ENCODE measurements at places on chromosomes 5 and 9. TPM values are rescaled to one million over a fixed set of nuclear protein-coding genes. Genes with fewer than 3 reads are reported as not detected.

Gene EIF4EBP3
- 1.3 TPM for total RNA-seq

DNA sequence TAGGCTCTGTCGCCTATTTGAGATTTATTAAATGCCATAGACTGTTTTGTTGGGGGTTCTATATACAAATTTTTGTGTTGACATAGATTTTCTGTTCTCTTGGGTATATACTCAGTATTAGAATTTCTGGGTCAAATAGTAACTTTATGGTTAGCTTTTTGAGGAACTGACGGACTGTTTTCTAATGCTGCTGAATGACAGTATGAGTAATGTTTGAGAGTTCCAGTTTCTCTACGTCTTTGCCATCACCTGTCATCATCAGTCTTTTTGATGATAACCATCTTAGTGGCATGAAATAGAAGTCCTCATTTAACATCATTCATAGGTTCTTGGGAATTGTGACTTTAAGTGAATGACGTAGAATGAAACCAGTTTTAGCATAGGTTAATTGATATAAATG lies 60.1 kb downstream of the CCDC171 start:
- no peak for DNase-seq

GRCh38 chr5:36724467-36725332 lies 118.3 kb downstream of the SLC1A3 start:
- no peak for DNase-seq

DNA sequence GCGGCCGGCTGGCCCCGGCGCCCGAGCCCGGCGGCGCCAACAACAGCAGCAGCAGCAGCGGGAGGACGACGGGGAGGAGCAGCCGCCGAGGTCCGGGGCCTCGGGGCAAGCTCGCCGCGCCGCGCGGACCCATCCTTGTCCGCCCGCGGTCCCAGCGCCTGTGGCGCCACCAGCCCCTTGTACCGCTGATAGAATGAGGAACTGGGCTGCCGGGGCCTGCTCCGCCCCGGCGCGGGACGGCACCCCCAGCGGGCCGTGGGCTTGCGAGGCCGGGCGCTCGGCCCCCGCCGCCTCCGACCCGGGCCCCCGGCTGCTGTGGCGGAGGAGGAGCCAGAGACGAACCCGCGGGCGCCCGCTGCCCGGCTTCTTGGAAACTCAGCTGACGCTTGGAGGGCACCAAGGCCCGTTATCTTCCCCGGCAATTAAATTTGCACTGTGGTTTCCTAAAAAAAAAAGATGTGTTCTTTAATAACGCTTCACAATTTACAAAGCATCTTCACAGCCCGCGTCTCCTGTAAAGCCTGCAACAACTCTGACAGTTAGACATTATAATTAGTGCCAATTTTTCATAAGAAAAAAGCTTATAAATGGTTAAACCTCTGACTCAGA lies at the start of gene ARSB:
TSS of gene ARSB (minus strand) at position 195 of the 609 bp plus-strand sequence. CDS start at position 133, 62 bp downstream.
- DNase-seq, result peak; percentile 18

Gene PROB1
- 1.7 TPM for total RNA-seq

DNA sequence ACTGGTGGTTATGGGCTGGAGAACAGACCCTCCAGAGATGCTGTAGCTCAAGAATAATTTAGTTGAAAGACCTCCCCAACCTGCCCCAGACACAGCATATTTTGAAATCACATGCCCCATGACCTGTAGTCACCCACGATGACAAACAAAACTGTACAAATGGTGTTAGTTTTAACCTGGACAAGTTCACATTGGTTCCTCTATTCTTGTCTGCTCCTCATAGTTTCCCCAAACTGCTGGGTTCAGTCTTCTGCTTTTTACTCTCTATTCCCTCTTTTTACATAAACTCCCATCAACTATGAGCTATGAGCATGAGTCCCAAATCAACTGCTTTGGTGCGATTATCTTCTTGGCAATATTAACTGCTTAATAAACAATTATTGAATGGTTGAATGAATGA lies 365.3 kb upstream of the CLINT1 start:
- no peak for DNase-seq

Gene GAPT
- 1.2 TPM for total RNA-seq

Gene TPM2
- total RNA-seq, result 517 TPM

DNA sequence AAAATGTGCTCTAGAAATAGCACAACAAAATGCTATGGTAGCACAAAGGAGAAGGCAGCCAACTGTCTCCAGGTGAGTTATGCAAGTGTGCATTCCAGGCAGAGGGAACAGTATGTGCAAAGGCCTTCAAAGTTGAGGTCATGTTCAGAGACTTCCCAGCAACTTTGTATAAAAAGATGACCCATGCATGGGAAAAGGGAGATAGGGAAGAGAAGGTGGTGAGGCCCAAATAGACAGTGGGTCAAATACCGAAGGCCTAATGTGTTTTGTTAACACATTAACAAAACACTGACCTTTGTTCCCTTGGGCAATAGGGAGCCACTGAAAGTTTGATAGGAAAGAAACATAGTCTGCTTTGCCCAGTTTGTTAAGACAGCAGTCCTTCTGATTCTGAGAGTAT lies 445.3 kb downstream of the EBF1 start:
- no peak for DNase-seq

GRCh38 chr5:89916131-89916530 lies 493.4 kb downstream of the CETN3 start:
- no peak for DNase-seq

GRCh38 chr5:86880785-86881492 lies 263.2 kb downstream of the COX7C start:
- peak; percentile 41 for DNase-seq

- DNase-seq, result no peak
These were observed 32.7 kb upstream of the SPARC start for GRCh38 chr5:151719228-151720000.

DNA sequence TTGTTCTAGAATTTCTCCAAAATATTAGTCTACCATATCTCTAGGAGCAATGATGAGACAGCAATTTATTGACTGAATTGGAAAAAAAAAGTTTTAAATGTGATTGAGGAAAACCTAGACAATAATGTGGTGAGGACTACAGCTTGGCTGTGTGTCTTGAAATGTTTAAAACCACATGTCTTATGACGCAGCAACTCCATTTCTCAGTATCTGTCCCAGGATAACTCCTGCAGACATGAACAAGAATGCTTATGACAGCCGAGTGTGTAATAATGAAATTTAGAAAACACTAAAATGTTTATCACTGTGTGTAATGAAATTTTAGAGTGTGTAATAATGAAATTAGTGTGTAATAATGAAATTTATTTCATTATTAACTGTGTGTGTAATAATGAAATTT lies 254.1 kb upstream of the DAPK1 start:
- DNase-seq, result peak; percentile 64

Gene CDX1
- 0.49 TPM for total RNA-seq

Gene DND1
- total RNA-seq, result 0.30 TPM

DNA sequence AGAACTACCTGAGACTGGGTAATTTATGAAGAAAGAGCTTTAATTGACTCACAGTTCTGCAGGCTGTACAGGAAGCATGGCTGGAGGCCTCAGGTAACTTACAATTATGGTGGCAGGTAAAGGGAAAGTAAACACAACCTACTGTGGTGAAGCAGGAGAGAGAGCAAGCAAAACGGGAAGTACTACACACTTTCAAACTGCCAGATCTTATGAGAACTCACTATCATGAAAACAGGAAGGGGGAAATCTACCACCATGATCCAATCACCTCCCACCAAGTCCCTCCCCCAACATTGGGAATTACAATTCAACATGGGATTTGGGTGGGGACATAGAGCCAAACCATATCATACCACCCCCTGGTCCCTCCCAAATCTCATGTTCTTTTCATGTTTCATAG lies 58.7 kb upstream of the GPR151 start:
- no peak for DNase-seq

Gene NOL8
- total RNA-seq, result 29.0 TPM

Gene PLK2
- total RNA-seq, result 282 TPM

All from skin of body (tissue), 3 donors.